ENCODE measurements at places on chromosomes 3 and 15.

DNA sequence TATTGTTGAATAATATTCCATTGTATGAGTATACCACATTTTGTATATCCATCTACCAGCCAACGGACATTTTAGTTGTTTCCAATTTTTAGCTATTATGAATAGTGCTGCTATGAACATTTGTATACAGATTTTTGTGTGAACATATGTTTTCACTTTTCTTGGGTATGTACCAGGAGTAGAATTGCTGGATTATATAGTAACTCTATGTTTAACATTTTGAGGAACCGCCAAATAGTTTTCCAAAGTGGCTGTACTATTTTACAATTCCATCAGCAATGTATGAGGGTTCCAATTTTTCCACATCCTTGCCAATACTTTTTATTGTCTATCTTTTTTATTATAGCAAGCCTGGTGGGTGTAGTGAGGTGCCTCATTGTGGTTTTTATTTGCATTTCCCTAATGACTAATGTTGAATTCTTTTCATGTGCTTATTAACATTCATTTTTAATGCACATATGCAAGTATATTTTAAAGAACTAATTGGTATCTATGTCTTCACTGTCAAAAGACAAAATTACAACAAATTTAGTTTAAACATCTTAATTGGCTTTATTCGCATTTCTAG, 77.5 kb upstream of the PIAS1 start:
- DNase-seq: no peak

DNA sequence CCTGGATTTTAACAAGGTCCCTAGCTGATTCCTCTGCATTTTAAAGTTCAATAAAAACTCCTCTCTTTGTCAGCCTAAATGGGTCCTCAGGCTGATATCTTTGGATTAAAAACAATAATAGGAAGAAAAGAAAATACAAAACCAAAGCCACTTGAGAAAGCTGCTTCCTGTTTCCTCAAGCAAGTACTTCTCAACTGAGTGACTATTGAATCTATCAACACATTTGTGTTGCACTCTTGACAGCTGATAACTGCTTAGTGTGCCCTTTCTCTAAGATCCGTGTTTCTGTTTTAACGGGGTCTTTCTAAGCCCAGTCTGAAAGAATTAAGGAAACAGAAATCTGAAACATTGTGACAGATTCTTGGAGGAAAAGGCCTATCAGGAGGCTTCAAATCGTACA, 410.7 kb downstream of the GRM7 start:
- DNase-seq: no peak

- DNase-seq: no peak
These were observed 206.3 kb upstream of the ROBO1 start for GRCh38 chr3:79973917-79974595.

- no peak for DNase-seq
These were observed 53.5 kb upstream of the CHST2 start for GRCh38 chr3:143066033-143066432.

DNA sequence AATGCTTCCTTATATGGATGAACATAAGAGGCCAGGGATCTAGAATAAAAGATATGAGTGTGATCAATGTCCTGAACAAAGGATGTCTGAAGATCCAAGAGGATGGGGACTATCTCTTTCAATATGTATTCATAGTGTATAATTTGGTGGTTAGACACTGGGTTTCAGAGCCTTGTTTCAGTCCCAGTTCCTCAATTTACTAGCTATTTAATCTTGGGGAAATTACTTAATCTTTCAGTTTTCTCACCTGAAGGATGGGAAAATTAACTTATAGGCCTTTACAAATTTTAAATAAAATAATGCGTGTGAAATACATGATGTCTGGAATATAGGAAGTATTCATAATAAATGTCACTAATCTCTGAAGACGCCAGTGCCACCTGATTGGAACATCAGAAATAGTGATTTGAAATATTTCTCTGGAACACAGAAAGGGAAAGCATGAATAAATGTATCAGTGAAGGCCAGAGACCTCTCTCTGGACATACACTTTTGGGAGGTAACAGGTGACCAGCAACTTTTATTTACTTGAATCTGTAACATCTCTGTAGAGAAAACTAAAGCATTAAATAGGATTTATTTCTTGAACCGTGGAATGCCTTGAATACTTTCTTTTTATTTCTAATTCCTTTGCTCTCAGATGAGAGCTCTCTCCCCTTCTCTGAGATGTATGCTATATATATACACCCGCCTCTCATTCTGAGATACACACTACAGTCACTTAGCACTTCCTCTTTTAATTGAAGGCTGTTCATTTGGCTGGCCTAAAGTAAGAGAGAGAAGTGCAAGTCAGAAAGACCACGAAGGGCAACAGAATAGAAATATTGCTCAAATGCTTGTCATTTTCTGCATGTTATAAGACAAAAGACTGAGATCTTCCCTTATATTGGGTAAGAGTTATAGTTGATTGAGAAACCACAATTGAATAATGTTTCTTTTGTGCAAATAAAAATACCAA, 407.1 kb downstream of the LSAMP start:
- no peak for DNase-seq

DNA sequence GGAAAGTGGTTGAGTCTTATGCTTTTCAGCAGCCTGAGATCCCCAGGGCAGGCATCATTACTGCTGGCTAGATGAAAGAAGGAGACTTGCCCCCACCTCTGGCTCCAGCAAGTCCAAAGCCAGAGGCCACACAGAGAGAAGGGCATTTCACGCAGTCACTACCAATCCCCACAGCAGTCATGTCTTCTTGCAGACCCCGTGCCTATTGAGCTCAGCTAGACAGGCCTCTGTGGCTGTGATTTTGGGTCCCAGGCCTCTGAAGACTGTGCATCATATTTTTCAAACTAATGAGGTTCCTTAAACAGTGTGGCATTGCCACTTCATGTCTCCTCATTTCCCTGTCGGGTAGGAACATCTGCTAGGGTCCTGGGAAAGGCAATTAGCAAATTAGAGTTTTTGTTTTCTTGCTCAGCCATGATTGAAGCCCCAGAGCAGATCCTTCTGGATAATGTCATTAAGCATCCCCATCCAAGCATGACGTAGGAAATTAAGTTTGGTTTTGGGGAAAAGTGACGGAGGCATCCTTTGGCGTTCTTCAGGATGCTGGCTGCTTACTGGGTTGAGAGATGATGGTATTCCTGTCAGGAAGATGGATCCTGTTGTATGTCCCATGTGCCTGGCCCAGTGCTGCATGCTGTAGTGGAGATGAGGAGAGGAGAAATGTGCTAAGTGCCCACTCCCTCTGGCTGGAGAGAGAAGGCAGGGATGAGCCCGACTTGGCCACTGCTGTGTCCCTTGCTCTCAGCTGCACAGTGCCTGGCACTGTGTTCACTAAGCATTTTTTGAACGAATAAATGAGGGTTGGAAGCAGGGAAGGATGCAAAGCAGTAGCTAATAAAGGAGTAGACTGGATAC, 7.0 kb downstream of the SPSB4 start:
- no peak for DNase-seq

Data from stimulated activated CD8-positive, alpha-beta memory T cell treated with anti-CD3 and anti-CD28 coated beads, Interleukin-7, amount 100 ng/mL, for 48 hours (primary cell).